H1 (cell line): ENCODE measurements at places on chromosomes 5 and 9.

DNA sequence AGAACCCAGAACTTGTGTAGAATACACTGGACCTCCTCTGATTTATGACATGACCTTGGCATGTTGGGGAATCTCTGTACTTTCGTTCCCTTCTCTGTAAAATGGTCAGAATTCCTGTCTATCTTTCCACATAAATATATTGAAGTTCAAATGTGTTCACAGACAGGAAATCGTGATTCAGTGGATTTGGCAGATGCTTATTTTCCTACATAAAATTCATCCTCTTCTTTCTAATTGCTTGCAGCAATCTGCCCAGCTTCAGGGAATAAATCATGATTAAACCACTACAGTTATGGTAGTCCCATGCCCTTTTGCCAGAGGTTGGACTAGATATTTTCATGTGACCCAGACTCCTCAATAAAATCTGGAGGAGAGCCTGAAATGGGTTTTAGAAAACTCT, 52.1 kb upstream of the ARL15 start:
- H3K27me3 ChIP-seq, result no peaks in the 10 kb centered on the region
- no peak for DNase-seq
- no peaks in the 10 kb centered on the region for H3K36me3 ChIP-seq
- no peak overlapping the region for H3K27ac ChIP-seq
- H3K4me1 ChIP-seq, result peaks cover 2% of the 10 kb centered on the region; the same call in 1 of the 2 replicates

DNA sequence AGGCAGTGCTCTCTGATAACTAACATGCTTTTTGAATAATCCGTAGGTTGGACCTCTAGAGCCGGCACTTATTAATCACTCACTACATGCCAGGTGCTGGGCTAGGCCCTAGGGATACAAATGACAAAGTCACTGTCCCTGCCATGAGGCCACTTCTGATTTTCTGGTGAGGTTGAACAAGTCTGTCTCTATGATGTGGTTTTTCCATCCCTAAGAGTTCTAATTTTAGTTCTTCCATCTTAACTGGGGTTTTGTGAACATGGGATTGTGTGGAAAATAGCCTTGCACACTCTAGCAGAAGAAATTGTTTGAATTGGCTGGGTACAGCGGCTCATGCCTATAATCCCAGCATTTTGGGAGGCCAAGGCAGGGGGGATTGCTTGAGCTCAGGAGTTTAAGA, 64.6 kb downstream of the IL31RA start:
- peak; percentile 17 for DNase-seq
- H3K4me3 ChIP-seq, result no peak overlapping the region
- no peak overlapping the region for H3K27ac ChIP-seq
- H3K36me3 ChIP-seq, result no peaks in the 10 kb centered on the region

DNA sequence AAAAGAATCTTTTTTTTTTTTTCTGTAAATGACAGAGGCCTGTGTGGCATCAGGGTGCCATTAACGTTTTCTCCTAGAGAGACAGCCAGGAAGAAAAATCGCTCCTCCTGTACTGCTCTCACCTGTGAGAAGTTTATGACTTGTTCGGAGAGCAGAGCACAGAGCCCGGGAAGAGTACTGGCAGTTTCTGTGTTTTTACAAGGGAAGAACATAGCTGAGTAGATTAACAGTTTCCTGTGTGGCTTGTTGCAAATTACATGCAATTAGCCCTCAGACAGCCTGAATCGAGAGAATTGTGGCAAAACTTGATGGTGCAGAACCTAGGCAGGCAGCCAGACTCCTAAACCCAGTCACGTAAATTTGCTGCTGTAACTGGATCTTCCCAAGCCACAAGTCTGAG, 32.1 kb downstream of the PRKACG start:
- no peaks in the 10 kb centered on the region for H3K27me3 ChIP-seq
- peaks cover 3% of the 10 kb centered on the region; the same call in 1 of the 2 replicates for H3K4me1 ChIP-seq
- H3K4me3 ChIP-seq, result no peak overlapping the region
- no peak overlapping the region for H3K27ac ChIP-seq
- no peak for DNase-seq
- no peaks in the 10 kb centered on the region for H3K36me3 ChIP-seq

DNA sequence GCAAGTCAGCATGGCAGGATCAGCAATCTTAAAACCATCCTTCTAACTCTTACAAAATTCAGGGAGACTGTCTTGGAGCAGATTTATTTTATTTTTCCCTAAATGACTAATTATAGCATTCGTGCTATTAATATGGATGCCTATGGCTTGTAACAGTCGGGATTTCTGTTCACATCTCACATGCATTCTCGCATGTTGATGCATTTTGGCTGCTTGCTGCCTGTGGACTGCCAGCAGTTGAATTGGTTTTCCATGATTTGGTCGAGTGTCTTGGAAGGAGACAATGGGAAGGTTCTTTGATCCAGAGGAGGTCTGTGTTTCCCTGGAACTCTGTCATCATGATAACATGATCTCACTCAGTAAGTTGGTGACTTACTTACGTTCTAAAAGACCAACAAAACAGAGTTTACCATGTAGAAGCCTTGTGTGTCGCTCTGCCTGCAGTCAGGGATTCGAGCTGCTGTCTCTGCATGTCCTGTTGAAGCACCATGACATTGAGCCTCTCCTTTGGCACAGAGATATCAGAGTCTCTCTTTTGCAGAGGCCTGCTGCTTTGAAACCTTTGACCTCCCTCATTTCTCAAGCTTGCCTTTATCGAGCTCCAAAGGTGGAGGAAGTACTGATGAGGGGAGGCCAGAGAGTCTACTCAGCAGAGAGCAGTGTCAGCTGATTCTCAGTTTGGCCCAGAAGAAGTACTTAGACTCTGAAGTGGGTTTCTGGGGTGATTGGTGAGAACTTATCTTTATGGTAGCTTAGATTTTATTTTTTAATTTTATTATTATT, 82.4 kb downstream of the ARHGAP26 start:
- H3K4me1 ChIP-seq, result peaks cover 10% of the 10 kb centered on the region; the same call in 1 of the 2 replicates
- no peak overlapping the region for H3K4me3 ChIP-seq
- no peaks in the 10 kb centered on the region for H3K36me3 ChIP-seq
- H3K27ac ChIP-seq, result no peak overlapping the region

- H3K4me3 ChIP-seq, result no peak overlapping the region
- H3K27me3 ChIP-seq, result no peaks in the 10 kb centered on the region; the same call in 1 of the 2 replicates
- no peak for DNase-seq
Measured at GRCh38 chr9:84789463-84789830, 119.9 kb downstream of the NTRK2 start.

DNA sequence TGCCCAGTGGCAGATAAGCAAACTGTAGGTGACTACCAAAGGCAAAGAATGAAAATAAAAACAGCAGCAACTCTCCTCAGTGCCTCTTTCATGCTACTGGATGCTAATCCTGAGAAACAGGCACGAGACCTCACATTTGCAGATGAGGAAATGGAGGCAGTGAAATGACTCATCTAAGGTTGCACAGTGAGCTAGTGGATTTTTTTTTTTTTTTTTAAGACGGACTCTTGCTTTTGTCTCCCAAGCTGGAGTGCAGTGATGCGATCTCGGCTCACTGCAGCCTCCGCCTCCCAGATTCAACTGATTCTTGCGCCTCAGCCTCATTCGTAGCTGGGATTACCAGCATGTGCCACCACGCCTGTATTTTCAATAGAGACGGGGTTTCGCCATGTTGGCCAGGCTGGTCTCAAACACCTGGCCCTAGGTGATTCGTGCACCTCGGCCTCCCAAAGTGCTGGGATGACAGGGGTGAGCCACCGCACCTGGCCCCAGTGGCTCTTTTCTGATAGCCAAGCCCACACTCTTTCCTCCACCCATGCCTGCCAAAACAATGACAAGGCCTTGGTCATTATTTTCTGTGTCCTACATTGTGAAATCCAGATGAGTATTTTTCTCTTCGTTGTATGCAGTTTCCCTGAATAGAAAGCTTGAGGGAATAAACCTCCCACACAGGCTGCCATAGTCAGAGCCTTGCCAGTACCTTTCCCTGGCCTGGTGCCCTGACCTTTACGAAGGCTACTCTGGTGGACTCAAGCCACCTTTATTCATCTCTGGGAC, 19.2 kb downstream of the DOCK2 start:
- H3K4me1 ChIP-seq, result no peaks in the 10 kb centered on the region
- no peaks in the 10 kb centered on the region for H3K36me3 ChIP-seq

- no peaks in the 10 kb centered on the region for H3K27me3 ChIP-seq
- H3K27ac ChIP-seq, result no peak overlapping the region
- no peak for DNase-seq
- no peaks in the 10 kb centered on the region for H3K36me3 ChIP-seq
- no peak overlapping the region for H3K4me3 ChIP-seq
- no peaks in the 10 kb centered on the region for H3K4me1 ChIP-seq
Measured at GRCh38 chr9:18366184-18366583, 107.8 kb upstream of the ADAMTSL1 start.

GRCh38 chr9:79796411-79796810, 224.6 kb downstream of the TLE4 start:
- no peaks in the 10 kb centered on the region for H3K27me3 ChIP-seq
- no peak overlapping the region for H3K27ac ChIP-seq
- H3K36me3 ChIP-seq, result no peaks in the 10 kb centered on the region
- H3K4me3 ChIP-seq, result no peak overlapping the region

DNA sequence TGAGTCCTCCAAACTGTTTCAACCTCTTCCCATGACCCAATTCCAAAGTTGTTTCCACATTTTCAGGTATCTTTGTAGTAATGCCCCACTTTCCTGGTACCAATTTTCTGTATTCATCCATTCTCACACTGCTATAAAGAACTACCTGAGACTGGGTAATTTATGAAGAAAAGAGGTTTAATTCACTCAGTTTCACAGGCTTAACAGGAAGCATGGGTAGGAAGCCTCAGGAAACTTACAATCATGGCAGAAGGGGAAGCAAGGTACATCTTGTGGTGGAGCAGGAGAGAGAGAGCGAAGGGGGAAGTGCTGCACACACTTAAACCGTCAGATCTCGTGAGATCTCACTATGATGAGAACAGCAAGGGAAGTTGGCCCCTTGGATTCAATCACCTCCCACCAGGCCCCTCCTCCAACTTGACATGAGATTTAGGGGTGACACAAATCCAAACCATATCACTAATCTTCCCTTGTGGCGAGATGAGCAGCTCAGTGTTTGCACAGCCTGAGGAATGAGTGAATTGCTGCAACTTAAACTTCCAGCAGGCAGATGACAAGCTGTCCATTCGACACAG, 42.9 kb downstream of the TRIP13 start:
- H3K27ac ChIP-seq, result no peak overlapping the region
- no peaks in the 10 kb centered on the region for H3K36me3 ChIP-seq
- no peaks in the 10 kb centered on the region for H3K4me1 ChIP-seq
- no peak for DNase-seq

- H3K27ac ChIP-seq, result no peak overlapping the region
- DNase-seq, result no peak
- no peak overlapping the region for H3K4me3 ChIP-seq
- H3K36me3 ChIP-seq, result no peaks in the 10 kb centered on the region
- H3K4me1 ChIP-seq, result no peaks in the 10 kb centered on the region
Measured at GRCh38 chr5:149907828-149908227, 36.8 kb downstream of the PDE6A start.

- peak; percentile 70 for DNase-seq
- H3K4me1 ChIP-seq, result no peaks in the 10 kb centered on the region
- H3K4me3 ChIP-seq, result peak overlapping the region; percentile 60
- no peaks in the 10 kb centered on the region for H3K36me3 ChIP-seq
Measured at GRCh38 chr5:172683264-172683644, 42.2 kb downstream of the NEURL1B start.

- H3K27ac ChIP-seq, result peak overlapping the region; percentile 68
- DNase-seq, result no peak
- no peaks in the 10 kb centered on the region for H3K27me3 ChIP-seq
- H3K36me3 ChIP-seq, result no peaks in the 10 kb centered on the region
Measured at GRCh38 chr5:33439905-33440481, 772 bp upstream of the TARS1 start.

- H3K36me3 ChIP-seq, result no peaks in the 10 kb centered on the region
- H3K4me1 ChIP-seq, result no peaks in the 10 kb centered on the region
- no peak overlapping the region for H3K27ac ChIP-seq
- no peaks in the 10 kb centered on the region for H3K27me3 ChIP-seq
- no peak overlapping the region for H3K4me3 ChIP-seq
Measured at GRCh38 chr5:121707178-121707577, 144.5 kb upstream of the FTMT start.

- no peak overlapping the region for H3K27ac ChIP-seq
- H3K36me3 ChIP-seq, result no peaks in the 10 kb centered on the region
- DNase-seq, result no peak
- no peaks in the 10 kb centered on the region for H3K4me1 ChIP-seq
- no peak overlapping the region for H3K4me3 ChIP-seq
- H3K27me3 ChIP-seq, result no peaks in the 10 kb centered on the region
Measured at GRCh38 chr9:74001382-74001781, 495.8 kb upstream of the RORB start.

DNA sequence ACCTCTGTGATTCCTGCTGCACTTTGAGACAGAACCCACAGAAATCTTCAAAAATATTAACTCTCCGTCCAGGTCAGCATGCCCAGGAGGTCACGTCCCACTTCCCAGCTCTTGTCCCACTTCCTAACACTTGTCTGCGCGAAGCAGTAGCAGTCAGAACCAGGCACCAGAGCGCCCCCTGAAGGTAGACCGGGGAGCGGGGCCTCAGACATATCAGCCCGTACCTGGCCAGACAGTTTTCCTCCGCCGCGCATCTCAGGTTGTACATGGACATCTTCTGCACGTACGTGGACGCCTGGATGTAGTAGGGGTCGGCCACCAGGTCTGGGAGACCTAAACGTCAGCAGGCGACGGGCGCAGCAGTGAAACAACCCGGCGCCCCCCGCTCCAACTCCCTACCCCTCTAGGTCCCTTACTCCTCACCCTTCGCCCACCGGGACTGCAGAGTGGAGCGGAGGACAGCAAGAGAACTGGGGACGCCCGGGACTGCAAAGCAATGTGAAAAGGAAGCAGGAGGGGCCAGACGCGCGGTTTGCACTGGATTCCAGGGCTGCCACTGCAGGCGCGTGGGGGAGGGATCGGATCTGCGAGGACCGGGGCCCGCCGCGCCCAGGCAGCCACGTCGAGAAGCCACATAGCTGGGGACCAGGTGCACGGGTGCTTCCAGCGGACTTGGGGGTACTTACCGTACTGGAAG, 1.2 kb downstream of the LOX start:
- peaks cover 2% of the 10 kb centered on the region for H3K27me3 ChIP-seq
- H3K27ac ChIP-seq, result no peak overlapping the region
- peak overlapping the region; percentile 68 for H3K4me3 ChIP-seq
- H3K4me1 ChIP-seq, result peaks cover 9% of the 10 kb centered on the region

DNA sequence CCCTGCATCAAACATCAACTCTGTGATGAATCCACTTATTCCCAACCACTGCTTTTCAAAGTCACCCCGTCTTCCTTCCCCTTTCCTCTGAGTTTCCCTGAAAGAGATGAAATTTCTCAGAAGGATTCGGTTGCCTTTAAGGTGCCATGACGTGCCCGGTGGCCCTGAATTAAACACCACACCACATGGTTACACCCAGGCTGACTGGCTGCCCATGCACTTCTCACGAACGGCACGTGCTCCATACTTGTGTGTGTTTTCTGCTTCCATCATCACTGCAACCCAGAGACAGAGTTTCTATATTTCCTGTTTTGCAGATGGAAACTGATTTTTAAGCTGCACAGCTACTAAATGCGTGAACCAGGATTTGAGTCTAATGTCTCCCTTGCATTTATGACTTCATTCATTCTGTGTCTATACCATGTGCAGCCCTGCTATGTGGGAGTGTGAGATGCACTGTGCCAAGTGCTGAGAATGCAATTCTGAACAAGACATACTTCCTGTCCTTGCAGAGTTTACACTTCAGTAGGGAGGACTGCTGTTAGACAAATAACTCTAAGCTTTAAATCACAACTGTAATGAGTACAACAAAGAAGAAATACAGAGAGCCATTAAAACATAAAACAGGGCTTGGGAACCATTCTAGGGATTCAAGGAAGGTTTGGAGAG, 162.9 kb downstream of the NXNL2 start:
- H3K4me3 ChIP-seq, result no peak overlapping the region
- H3K27me3 ChIP-seq, result no peaks in the 10 kb centered on the region
- no peaks in the 10 kb centered on the region for H3K4me1 ChIP-seq
- no peak overlapping the region for H3K27ac ChIP-seq
- no peaks in the 10 kb centered on the region for H3K36me3 ChIP-seq
